Mesothelial cell of epicardium (in vitro differentiated cells): ENCODE measurements at places on chromosomes 7 and 10. TPM values are rescaled to one million over a fixed set of nuclear protein-coding genes. Genes with fewer than 3 reads are reported as not detected.

CASTOR2 gene
- 40.8 to 44.5 TPM (median 41.8 TPM) in 3 replicates for total RNA-seq

CUX1 gene
- total RNA-seq = 152 to 158 TPM (median 152 TPM) in 3 replicates

DNA sequence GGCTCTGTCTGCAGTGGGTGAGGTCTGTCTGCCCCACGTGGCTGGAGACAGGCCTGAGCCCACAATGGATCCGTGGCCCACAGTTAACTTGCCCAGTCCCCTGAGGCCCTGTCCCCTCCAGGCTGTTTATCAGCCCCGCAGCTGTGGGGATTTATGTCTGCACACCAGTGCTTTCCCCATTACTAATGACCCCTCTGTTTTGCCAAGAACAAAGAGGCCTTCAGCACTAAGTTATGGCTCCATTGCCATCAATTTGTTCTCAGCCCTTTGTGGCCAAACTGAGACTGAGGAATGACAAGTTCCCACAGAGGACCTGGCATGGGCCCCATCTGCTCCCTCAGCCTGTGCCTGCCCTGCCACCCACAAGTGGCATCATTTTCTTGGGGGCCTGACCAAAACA is 138.2 kb downstream of the C10orf105 start:
- no peak for DNase-seq
- no peak overlapping the region for H3K4me3 ChIP-seq
- peaks cover 8% of the 10 kb centered on the region for H3K27me3 ChIP-seq
- H3K4me1 ChIP-seq = no peaks in the 10 kb centered on the region
- no peaks in the 10 kb centered on the region for H3K36me3 ChIP-seq

DNA sequence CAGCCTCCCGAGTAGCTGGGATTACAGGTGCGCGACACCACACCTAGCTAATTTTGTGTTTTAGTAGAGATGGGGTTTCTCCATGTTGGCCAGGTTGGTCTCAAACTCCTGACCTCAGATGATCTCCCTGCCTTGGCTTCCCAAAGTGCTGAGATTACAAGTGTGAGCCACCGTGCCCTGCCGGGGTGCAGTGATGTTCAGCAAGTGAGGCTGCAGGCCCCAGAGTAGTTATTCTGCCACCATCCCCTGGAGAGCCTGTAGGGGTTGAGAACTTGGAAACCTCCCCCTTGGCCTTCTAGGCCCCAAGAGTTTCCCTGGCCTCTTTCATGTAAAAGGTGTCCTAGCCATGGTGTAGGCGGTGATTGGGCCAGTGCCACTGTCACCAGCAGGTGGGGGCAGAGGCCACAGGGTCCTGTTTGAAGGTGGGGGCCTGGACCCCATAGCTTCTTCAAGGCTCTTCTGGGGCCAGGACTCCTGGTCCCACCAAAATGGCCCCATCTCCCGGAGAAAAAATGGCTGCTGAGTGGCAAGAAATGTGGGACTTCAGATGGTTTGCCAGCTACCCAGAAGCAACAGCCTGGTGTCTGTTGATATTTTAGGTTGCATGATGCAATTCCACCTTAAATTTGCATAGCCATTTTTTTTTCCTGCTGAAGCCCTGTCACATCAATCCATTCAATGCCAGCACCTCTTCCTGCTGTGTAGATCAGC is 25.5 kb upstream of the INMT start:
- H3K4me3 ChIP-seq = no peak overlapping the region
- peaks cover 31% of the 10 kb centered on the region for H3K27me3 ChIP-seq
- DNase-seq = no peak
- H3K27ac ChIP-seq = no peak overlapping the region

- no peak for DNase-seq
- H3K4me3 ChIP-seq = peak overlapping the region; percentile 97
- H3K27ac ChIP-seq = peak overlapping the region; percentile 93
- peaks cover 27% of the 10 kb centered on the region for H3K4me1 ChIP-seq
- H3K36me3 ChIP-seq = peaks cover 6% of the 10 kb centered on the region
Measured at GRCh38 chr10:102134416-102134815, 1.6 kb downstream of the PPRC1 start.

DNA sequence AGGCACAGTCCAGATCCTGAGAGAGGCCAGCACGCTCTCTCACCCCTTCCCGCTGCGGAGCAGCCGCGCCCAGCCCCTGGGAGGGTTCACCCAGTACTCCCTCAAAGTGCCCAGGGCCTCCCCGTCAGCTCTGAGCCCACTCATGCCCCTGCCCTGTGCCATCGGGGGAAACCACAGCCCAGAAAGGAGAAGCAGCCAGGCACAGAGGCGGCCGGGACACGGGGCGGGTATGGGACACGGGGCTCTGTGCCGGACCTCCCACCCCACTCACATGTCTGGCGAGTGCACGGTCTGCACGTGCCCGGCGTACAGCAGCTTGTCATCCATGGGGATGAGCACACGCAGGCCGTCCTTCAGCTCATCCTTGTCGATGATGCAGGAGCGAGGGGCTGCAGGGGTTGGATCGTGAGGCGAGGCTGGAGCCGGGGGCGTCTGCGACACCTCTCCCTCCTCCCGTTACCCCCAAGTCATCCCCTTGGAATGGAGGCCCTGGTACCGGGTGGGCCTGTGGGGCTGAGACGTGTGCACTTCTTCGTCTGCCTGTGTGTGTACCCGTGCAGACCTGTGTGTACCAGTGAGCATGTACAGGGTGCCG is 38.2 kb downstream of the SLC29A4 start:
- H3K36me3 ChIP-seq = peaks cover 60% of the 10 kb centered on the region
- H3K4me3 ChIP-seq = no peak overlapping the region
- H3K27ac ChIP-seq = no peak overlapping the region
- H3K4me1 ChIP-seq = no peaks in the 10 kb centered on the region
- H3K27me3 ChIP-seq = no peaks in the 10 kb centered on the region
